Left ventricle myocardium inferior (tissue), 1 donor: ENCODE measurements at places on chromosomes 12 and 14.

DNA sequence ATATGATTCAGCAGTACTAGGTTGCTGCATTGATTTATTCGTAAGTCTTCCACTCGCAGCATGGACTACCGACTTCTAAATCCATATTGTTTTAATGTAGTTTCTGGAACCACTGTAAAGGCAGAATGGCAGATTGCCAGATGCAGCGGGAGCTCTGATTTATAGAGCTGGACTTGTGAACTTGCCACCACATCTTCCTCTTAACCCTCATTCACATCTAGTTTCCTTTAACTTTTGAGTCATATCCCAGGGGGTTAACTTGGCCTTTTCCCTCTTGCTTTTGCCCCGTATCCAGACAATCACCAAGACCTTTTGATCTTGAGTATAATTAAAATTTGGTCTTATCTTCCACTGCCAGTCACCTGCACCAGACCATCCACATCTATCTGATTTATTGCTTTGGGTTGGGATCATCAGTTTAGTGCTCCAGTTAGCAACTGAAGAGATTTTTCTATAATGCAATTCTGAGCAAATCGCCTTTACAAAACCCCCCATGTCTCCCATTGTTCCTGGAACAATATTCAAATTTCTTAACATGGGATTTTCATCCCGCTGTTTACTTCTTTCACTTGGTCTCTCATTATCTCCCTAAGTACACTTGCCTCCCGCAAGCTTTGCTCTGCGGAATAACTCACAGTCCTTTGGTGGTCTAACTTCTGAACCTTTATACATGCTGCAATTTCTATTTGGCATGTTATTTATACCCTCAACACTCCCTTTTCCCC lies 130.5 kb downstream of the ACSS3 start:
- peaks cover 69% of the 10 kb centered on the region for H3K4me1 ChIP-seq
- H3K27ac ChIP-seq, result peak overlapping the region; percentile 75
- H3K36me3 ChIP-seq, result no peaks in the 10 kb centered on the region

DNA sequence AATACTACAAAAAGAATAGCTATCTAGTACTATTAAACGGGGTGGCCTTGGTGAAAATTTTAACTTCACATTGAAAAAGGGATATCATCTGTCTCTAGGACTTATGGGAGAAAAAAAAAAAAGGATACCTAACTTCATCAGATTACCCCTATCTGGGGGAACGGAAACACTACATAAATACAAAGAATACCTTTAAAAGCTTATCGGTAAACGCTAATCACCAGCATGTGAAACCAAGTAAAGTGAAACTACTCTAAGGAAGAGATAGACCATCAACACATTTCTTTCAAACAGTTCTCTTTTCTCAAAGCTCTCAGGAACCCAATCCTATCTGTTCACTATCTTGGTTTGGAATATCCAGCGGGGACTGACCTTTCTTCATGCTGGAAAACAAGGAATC lies 3.5 kb downstream of the KICS2 start:
- DNase-seq, result no peak
- no peak overlapping the region for H3K4me3 ChIP-seq
- no peak overlapping the region for H3K27ac ChIP-seq
- peaks cover 19% of the 10 kb centered on the region for H3K4me1 ChIP-seq

GRCh38 chr12:23770202-23770938 lies 179.1 kb downstream of the SOX5 start:
- H3K4me3 ChIP-seq, result no peak overlapping the region
- H3K27me3 ChIP-seq, result no peaks in the 10 kb centered on the region
- no peaks in the 10 kb centered on the region for H3K36me3 ChIP-seq
- DNase-seq, result no peak
- H3K27ac ChIP-seq, result no peak overlapping the region
- no peaks in the 10 kb centered on the region for H3K4me1 ChIP-seq

DNA sequence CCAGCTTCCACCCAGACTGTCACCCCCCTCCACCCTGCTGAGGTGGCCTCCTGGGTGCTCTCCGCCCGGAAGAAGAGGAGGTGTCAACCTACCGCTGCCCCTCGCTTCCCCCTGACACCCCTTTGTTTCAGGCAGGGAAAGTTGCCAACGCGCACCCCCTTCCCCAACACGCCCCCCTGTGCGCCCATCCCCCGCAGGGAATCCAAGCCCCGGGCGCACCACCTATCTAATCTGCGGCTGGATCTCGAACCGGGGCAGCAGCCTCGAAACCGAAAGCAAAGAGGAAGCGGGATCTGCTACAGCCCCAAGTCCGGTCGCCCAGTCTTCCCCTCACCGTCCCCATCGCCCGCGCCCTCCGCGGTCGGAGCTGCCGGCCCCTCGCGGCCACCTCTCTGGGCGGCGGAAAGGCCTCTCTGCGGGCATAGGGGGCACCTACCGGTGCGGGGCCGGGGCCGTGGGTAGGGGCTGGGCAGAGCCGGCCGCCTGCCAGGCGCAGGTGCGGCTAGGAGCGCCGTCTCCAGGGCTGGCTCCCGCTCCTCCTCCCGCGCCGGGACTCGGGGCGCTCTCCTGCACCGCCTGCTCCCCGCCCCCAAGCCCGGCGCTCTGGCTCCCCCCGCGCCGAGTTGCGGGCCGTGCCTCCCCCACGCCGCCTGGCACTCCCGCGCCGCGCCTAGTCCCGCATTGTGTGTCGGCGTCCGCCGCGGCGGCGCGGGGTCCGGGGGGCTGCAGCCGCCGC lies 18.3 kb upstream of the PLEKHH1 start:
- no peaks in the 10 kb centered on the region for H3K36me3 ChIP-seq
- peaks cover 19% of the 10 kb centered on the region for H3K27me3 ChIP-seq
- peaks cover 24% of the 10 kb centered on the region for H3K4me1 ChIP-seq

- H3K27me3 ChIP-seq, result no peaks in the 10 kb centered on the region
- H3K4me3 ChIP-seq, result no peak overlapping the region
- no peak for DNase-seq
- H3K4me1 ChIP-seq, result peaks cover 21% of the 10 kb centered on the region
- H3K36me3 ChIP-seq, result no peaks in the 10 kb centered on the region
These were observed 1.4 kb downstream of the ZNF385A start for GRCh38 chr12:54383041-54383609.

GRCh38 chr12:48279101-48279500 lies 71.6 kb downstream of the ZNF641 start:
- DNase-seq, result no peak
- no peaks in the 10 kb centered on the region for H3K4me1 ChIP-seq
- no peak overlapping the region for H3K27ac ChIP-seq
- no peak overlapping the region for H3K4me3 ChIP-seq

DNA sequence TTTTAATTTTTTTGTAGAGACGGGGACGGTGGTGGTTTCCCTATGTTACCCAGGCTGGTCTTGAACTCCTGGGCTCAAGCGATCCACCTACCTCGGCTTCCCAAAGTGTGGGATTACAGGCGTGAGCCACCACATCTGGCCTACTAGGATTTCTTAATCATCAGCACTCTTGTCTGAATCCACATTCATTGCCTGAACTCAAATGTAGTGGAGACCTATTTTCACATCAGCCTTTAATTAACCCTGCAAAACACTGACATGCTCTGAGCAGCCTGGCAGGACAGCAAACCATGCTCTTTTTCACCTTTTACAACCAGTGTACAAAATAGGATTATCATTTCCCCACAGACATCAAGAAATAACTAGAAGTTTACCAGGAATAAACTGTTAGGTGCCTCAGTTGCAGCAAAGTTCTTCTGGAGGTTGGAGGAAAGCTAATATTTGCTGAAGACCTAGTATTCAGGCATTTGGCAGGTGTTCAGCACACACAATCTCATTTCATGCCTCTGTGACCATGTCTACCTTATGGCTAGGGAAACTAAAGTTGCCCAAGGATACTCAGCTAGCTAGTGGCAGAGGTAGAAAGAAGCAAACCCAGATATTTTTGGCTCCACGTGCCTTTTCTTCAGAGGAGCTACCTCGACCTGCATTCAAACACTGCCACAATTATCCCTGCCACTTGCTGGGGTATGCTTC lies 37.7 kb downstream of the CFL2 start:
- H3K27me3 ChIP-seq, result no peaks in the 10 kb centered on the region
- DNase-seq, result no peak
- H3K4me3 ChIP-seq, result no peak overlapping the region
- H3K27ac ChIP-seq, result no peak overlapping the region
- H3K4me1 ChIP-seq, result no peaks in the 10 kb centered on the region
- no peaks in the 10 kb centered on the region for H3K36me3 ChIP-seq

DNA sequence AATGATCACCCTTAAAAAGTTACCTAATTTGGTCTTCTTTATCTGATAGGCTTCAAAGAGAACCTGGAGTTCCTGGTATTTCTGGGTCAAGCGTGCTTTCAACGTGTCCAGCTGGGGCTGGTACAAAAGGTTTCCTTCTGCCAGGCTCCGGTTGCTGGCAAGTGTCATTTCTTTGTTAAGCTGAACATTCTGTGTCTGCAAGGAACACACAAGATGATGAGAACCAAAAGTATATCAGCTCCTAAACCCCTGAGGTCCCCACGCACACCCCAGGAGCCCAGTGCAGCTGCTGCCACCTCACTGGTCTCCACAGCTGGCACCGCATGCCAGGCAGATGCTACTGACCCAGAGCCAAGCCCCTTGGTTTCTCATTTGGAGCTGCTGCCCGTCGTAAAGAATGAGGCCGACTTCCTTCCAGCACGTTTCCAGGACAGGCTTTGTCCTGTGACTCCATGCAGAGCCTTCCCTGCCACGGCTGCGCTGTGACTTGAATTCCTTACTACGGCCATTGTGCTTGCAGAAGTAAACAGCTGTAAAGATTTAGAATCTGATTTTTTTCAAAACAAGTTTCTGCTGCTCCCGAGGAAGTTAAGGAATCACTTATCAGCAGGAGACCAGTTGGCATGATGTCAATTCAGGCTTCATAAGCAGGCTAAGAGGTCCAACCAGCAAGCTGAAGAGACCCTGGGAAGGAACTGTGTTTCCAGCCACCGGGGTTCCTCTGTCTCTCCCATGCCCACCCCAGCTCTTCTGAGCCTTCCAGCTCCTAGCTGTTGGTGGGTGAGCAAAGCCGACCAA lies 24.9 kb downstream of the VPS37B start:
- H3K27me3 ChIP-seq, result no peaks in the 10 kb centered on the region
- peak overlapping the region; percentile 92 for H3K27ac ChIP-seq
- peaks cover 41% of the 10 kb centered on the region for H3K36me3 ChIP-seq
- peak overlapping the region; percentile 60 for H3K4me3 ChIP-seq
